Fibroblast of villous mesenchyme (primary cell): ENCODE measurements at places on chromosomes 7 and 10. TPM values are rescaled to one million over a fixed set of nuclear protein-coding genes. Genes with fewer than 3 reads are reported as not detected.

The CDNF gene
- total RNA-seq: 0.43 and 1.3 TPM in 2 replicates

The SLC26A3 gene
- total RNA-seq: not detected in 2 replicates

The CNNM1 gene
- 3.5 and 5.8 TPM in 2 replicates for total RNA-seq

DNA sequence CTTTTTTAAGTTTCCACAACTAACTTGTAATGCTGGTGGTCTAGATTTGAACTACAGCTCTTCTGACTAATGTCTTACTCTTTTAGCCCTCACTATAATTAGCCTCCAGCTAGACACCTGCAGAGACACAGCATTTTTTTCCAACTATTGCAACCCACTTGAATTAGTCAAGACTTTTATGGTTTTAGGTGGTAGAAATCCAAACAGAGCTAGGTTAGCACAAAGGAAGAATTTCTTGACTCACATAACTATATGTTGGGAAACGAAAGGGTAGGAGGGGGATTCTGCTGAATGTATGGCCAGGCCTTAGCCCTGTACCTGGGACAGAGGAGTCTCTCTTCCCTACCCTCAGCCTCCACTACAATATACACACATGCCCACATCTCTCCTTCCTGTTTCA is 586.1 kb downstream of the INHBA start:
- DNase-seq: no peak

DNA sequence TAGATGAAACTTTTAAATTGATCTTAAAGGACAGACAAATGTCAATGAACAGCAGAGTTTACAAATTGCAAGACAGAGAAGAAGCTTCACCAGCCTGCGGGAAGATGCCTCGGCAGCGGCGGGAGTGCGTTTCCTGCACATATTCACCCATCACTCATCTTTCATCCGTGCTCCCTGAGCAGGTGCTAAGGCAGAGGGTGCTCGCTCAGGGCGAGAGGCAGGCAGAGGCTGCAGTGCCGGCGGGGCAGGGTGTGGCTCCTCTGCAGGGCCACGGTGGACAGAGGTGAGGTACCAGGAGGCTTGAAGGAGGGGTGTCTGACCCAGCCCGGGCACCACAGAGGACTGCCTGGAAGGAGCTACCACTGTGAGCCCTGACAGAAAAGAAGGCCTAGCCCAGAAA is 155.2 kb upstream of the PPP2R2D start:
- no peak for DNase-seq

- no peak for DNase-seq
Measured at GRCh38 chr10:50650481-50650880, 26.7 kb upstream of the SGMS1 start.

GRCh38 chr10:12252882-12253546 is 57.0 kb downstream of the CDC123 start:
- DNase-seq: no peak

- DNase-seq: no peak
Measured at GRCh38 chr10:118565301-118566075, 30.0 kb downstream of the PRLHR start.

DNA sequence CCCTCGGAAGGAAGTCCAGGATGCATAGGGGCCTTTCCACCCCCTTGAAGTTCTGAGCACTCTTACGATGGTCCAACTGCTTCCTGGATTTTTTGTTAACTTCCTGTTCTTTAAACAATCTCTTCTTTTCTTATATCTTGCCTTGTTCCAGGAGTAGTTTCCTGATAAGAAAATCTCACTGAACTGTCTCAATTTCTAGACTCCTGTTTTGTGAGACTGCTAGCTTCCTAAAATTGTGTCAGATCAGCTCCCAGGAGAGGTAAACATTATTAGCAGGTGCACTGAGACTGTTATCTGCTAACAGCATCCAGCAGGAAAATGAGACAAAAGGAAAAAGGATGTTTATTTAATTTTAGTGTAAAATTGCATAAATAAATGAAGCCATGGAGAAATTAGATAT is 106.2 kb upstream of the PITRM1 start:
- no peak for DNase-seq

GRCh38 chr7:14842523-14842922 is 60.0 kb downstream of the DGKB start:
- DNase-seq: no peak

DNA sequence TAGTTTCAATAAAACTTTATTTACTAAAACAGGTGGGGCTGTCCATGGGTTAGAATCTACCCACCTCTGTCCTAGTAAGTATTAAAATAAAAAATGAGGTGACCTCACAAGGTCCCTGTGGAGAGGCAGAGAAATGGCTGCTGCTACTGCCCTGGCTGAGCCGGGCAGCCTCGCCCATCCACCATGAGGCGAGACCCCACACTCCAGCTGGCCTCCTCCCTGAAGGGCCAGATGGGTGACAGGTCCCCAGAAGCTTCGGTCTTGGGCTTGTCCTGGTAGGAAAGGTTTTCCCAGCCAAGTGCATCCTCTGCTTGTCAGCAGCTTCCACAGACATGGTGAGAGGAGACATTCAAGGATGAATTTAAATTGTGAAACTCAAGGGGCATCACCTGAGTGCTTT is 565.8 kb downstream of the PTPRN2 start:
- no peak for DNase-seq

DNA sequence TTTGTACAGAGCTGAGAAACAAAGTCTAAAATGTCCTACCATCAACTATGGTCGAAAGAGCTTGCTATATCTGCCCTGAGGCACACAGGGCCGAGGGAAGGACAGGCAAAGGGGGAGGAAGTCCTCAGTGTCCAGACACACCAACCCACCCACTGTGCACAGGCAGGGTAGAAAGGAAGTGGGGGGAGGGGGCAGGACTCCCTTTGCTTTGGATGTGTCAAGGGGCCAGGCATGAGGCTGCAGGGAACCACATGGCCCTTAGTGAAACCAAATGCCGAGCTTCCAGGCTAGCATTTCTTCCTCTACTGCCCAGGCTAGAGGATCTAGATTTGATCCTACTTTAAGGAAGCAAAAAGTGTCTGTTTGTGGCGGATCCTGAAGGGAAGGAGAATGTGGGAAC is 28.6 kb downstream of the KCNH2 start:
- DNase-seq: no peak

- peak; percentile 56 for DNase-seq
Measured at GRCh38 chr7:106312099-106312871, 27.5 kb upstream of the NAMPT start.

GRCh38 chr10:78330884-78331283 is 297.2 kb downstream of the RPS24 start:
- no peak for DNase-seq
